Endothelial cell (in vitro differentiated cells): ENCODE measurements at places on chromosomes 16 and 17. TPM values are rescaled to one million over a fixed set of nuclear protein-coding genes. Genes with fewer than 3 reads are reported as not detected.

KRTAP9-8 gene
- not detected for total RNA-seq

GLYR1 gene
- total RNA-seq: 111 TPM

AOC3 gene
- 36.5 TPM for total RNA-seq

UTS2R gene
- not detected for total RNA-seq

HOXB4 gene
- 6.5 TPM for total RNA-seq

GDPD3 gene
- total RNA-seq: 9.3 TPM

HBA2 gene
- total RNA-seq: not detected

UMOD gene
- not detected for total RNA-seq

ASPHD1 gene
- 3.0 TPM for total RNA-seq

AIPL1 gene
- not detected for total RNA-seq

LUC7L gene
- total RNA-seq: 92.2 TPM

EXOC3L1 gene
- total RNA-seq: 150 TPM

RNF112 gene
- 0.31 TPM for total RNA-seq

ZNF263 gene
- total RNA-seq: 43.7 TPM

CIBAR2 gene
- total RNA-seq: not detected

ZNF469 gene
- 14.7 TPM for total RNA-seq

CCL7 gene
- not detected for total RNA-seq

MPP2 gene
- 8.4 TPM for total RNA-seq

ACSM5 gene
- total RNA-seq: not detected

TMEM114 gene
- not detected for total RNA-seq

MYO15A gene
- 1.6 TPM for total RNA-seq

SDK2 gene
- total RNA-seq: 2.4 TPM

CCNF gene
- 30.2 TPM for total RNA-seq

RHBDF1 gene
- total RNA-seq: 60.7 TPM

SLC6A2 gene
- not detected for total RNA-seq

ERBB2 gene
- total RNA-seq: 49.0 TPM

DNAJC7 gene
- 92.8 TPM for total RNA-seq

WNT9B gene
- total RNA-seq: 0.26 TPM

SLC38A8 gene
- not detected for total RNA-seq

KRTAP1-1 gene
- not detected for total RNA-seq
